Stimulated activated CD4-positive, alpha-beta T cell treated with anti-CD3 and anti-CD28 coated beads, Interleukin-1b, Interleukin-23, amount 100 ng/mL, for 1 hour (primary cell): ENCODE measurements at places on chromosomes 12 and 14.

DNA sequence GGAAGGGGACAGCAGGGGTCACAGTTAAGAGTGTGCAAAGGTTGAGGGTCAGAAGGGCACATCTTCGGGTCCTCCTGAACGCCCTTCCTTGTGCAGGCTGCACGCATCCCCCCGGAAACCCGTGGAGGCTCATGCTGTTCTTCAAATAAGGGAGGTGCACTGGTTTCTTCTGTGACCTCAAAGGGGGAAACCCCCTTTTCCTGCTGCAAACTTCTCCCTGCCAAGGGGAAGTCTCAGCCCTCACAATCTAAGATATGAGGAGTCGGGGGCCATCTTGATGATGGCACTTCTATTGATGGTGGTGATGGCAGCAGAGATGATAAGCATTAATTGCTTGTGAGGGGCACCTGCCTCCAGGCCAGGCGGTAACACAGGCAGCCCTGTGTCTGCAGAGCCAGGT lies 40.0 kb downstream of the ISCA2 start:
- no peak for DNase-seq

GRCh38 chr14:90785471-90785870 lies 30.8 kb downstream of the TTC7B start:
- no peak for DNase-seq

GRCh38 chr14:102951799-102952198 lies 29.3 kb downstream of the AMN start:
- DNase-seq: no peak

- DNase-seq: no peak
These were observed 348.5 kb upstream of the RGS6 start for GRCh38 chr14:71583705-71584104.

- no peak for DNase-seq
These were observed 113.5 kb upstream of the EGLN3 start for GRCh38 chr14:34064349-34064748.

DNA sequence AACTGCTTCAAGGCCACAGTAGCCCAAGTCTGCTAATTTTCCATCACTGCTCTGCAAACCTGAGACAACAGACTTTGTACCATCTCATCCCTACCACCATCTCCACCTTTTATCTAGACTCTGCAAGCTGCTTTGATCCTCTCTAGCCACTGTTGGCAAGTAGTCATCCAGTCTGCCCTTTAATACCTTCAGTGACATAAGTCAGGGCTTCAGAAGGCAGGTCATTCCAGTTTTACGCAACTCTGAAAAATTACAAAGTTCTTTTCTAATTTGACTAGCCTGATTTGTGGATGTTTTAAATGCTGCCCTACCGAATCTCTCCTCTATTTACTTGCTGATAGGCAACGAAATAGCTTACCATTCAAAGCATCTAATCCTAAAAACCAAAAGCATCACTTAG lies 2.8 kb downstream of the FERMT2 start:
- no peak for DNase-seq
